ENCODE measurements at places on chromosomes 2 and 18. TPM values are rescaled to one million over a fixed set of nuclear protein-coding genes. Genes with fewer than 3 reads are reported as not detected.

AFF3 gene
- not detected for polyA plus RNA-seq

REG3G gene
- not detected for polyA plus RNA-seq

- no peak for DNase-seq
- H3K27me3 ChIP-seq: no peaks in the 10 kb centered on the region
- H3K27ac ChIP-seq: no peak overlapping the region
- no peaks in the 10 kb centered on the region for H3K36me3 ChIP-seq
Observed at GRCh38 chr2:234841321-234842015, 110.3 kb upstream of the SH3BP4 start.

- H3K27ac ChIP-seq: peak overlapping the region; percentile 69
- H3K4me1 ChIP-seq: peaks cover 25% of the 10 kb centered on the region
- no peaks in the 10 kb centered on the region for H3K36me3 ChIP-seq
- DNase-seq: peak; percentile 78
Observed at GRCh38 chr18:58605027-58606020, 23.6 kb downstream of the ALPK2 start.

- H3K27me3 ChIP-seq: no peaks in the 10 kb centered on the region
- no peak for DNase-seq
- no peak overlapping the region for H3K4me3 ChIP-seq
Observed at GRCh38 chr2:119291588-119292167, 68.0 kb downstream of the STEAP3 start.

- DNase-seq: no peak
- H3K27me3 ChIP-seq: no peaks in the 10 kb centered on the region
- no peaks in the 10 kb centered on the region for H3K4me1 ChIP-seq
- no peaks in the 10 kb centered on the region for H3K36me3 ChIP-seq
- H3K27ac ChIP-seq: no peak overlapping the region
- H3K4me3 ChIP-seq: no peak overlapping the region
Observed at GRCh38 chr18:78158943-78159342, 820.7 kb upstream of the SALL3 start.

- H3K4me3 ChIP-seq: no peak overlapping the region
- peaks cover 26% of the 10 kb centered on the region for H3K27me3 ChIP-seq
- peaks cover 29% of the 10 kb centered on the region for H3K4me1 ChIP-seq
- H3K36me3 ChIP-seq: no peaks in the 10 kb centered on the region
- peak overlapping the region; percentile 46 for H3K27ac ChIP-seq
- peak; percentile 65 for DNase-seq
Observed at GRCh38 chr2:108922141-108922915, 66.7 kb downstream of the EDAR start.

- H3K4me1 ChIP-seq: no peaks in the 10 kb centered on the region
- no peaks in the 10 kb centered on the region for H3K27me3 ChIP-seq
- no peak overlapping the region for H3K27ac ChIP-seq
- no peaks in the 10 kb centered on the region for H3K36me3 ChIP-seq
- no peak overlapping the region for H3K4me3 ChIP-seq
- no peak for DNase-seq
Observed at GRCh38 chr2:148048475-148049221, 27.8 kb downstream of the MBD5 start.

GRCh38 chr18:22200611-22201225 lies 31.3 kb downstream of the GATA6 start:
- H3K27ac ChIP-seq: no peak overlapping the region
- no peaks in the 10 kb centered on the region for H3K4me1 ChIP-seq
- H3K27me3 ChIP-seq: peaks cover 9% of the 10 kb centered on the region
- H3K36me3 ChIP-seq: no peaks in the 10 kb centered on the region
- no peak for DNase-seq

- H3K36me3 ChIP-seq: no peaks in the 10 kb centered on the region
- no peak overlapping the region for H3K4me3 ChIP-seq
- H3K27me3 ChIP-seq: no peaks in the 10 kb centered on the region
- no peak for DNase-seq
- no peak overlapping the region for H3K27ac ChIP-seq
- H3K4me1 ChIP-seq: no peaks in the 10 kb centered on the region
Observed at GRCh38 chr2:198312596-198313483, 508.4 kb downstream of the PLCL1 start.

ACVR2A gene
- polyA plus RNA-seq: 6.6 TPM

C1QL2 gene
- polyA plus RNA-seq: not detected

SLC9A4 gene
- polyA plus RNA-seq: not detected

- no peaks in the 10 kb centered on the region for H3K36me3 ChIP-seq
- no peak for DNase-seq
- H3K4me1 ChIP-seq: no peaks in the 10 kb centered on the region
- no peak overlapping the region for H3K4me3 ChIP-seq
- no peaks in the 10 kb centered on the region for H3K27me3 ChIP-seq
Observed at GRCh38 chr2:205904873-205905272, 181.1 kb downstream of the INO80D start.

TDRD15 gene
- not detected for polyA plus RNA-seq

DNA sequence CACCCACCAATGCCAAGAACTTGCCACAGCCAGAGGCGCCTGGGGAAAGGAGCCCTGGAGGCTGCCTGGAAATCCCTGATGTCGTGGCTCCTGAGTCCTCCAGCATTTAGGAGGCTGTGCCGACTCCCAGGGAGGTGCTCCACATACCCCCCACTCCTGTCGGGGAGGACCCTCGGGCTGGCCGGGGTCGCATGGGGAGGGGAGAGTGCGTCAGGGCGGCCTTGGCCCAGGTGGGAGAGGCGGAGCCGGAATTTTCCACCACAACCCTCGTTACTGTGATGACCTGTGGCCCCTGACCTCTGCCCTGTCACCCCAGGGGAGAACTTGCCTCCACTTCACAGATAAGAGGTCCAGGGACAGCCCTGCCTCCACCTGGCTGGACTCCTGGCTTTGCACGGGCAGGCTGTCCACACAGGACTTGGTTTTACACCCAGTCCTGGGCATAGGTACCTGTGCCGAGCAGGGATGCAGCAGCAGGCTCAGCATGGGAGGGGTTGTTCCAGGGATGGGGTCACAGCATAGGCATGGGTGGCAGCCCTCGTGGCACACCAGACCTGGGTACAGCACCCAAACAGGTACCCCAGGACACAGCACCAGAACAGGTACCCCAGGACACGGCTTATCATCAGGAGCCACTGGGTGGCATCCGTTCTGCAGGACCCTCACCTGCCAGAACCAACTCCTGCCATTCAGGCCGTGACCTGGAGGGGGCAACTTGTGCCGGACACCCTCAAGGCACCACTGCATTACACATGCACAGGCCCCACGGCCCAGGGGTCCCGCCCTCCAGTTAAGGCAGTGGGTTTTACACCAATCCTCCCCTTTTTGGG lies 12.3 kb upstream of the AGXT start:
- no peaks in the 10 kb centered on the region for H3K4me1 ChIP-seq
- no peaks in the 10 kb centered on the region for H3K36me3 ChIP-seq
- no peak overlapping the region for H3K27ac ChIP-seq
- DNase-seq: no peak
- no peak overlapping the region for H3K4me3 ChIP-seq
- H3K27me3 ChIP-seq: peaks cover 14% of the 10 kb centered on the region

LRRTM4 gene
- not detected for polyA plus RNA-seq
